HFFc6 (cell line): ENCODE measurements at places on chromosomes 2 and 18. TPM values are rescaled to one million over a fixed set of nuclear protein-coding genes. Genes with fewer than 3 reads are reported as not detected.

Gene PLGLB2
- 2.0 to 2.3 TPM in 2 of 3 replicates, not detected in the other for total RNA-seq

Gene CCBE1
- total RNA-seq: 136 to 207 TPM (median 174 TPM) in 3 replicates

- DNase-seq: no peak
These were observed 30.2 kb downstream of the NYAP2 start for GRCh38 chr2:225429717-225430116.

GRCh38 chr2:231001921-231002320 is 6.0 kb downstream of the SPATA3 start:
- DNase-seq: no peak

- peak; percentile 4 for DNase-seq
These were observed 8.6 kb upstream of the TMEM163 start for GRCh38 chr2:134727385-134727784.

Gene CLEC4F
- not detected in 3 replicates for total RNA-seq

GRCh38 chr2:105375001-105375561 is 23.8 kb downstream of the FHL2 start:
- peak; percentile 52 for DNase-seq

- DNase-seq: no peak
These were observed 2.5 kb downstream of the TMBIM1 start for GRCh38 chr2:218289639-218290315.

Gene RFX8
- total RNA-seq: 1.4 and 5.9 TPM in 2 replicates

Gene LYPD6
- 20.9 to 26.8 TPM (median 26.6 TPM) in 3 replicates for total RNA-seq

Gene TRIM54
- total RNA-seq: not detected in 3 replicates

DNA sequence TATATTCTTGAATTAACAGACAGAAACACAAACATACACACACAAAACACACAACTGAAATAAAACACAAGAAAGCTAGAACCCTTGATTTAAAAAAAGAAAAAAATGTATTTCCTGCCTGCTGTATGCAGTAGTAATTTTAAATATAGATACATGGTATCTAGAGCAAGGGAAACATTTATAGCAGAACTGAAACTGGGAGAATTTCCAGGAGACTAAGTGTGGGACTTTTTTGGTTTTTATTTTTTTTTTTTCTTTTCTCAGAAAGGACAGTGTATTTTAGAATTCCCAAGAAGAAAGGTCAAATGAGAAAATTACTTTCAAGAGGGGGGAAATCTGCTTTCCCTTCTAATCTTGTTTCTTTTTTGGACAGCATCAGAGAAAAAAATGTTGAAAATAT is 558.9 kb upstream of the PKDCC start:
- no peak for DNase-seq

DNA sequence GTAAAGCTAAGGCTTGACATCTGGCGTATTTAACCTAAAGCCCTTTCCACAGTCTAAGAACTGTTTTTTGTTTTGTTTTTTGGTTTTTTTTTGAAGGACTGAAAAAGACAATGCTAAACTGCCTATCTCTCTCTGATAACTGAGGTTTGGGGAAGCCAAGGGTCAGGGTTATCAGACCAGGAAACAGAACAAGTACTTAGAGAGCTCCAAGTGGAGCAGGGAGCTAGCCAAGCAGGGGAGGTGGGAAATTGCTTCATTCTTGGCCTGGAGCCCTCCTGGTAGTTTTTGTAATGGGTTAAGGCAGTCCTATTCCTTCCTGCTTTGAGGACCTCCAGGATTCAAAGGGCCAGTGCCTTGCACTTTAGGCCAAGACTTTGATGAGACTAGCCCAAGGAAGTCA is 154.3 kb upstream of the LTBP1 start:
- no peak for DNase-seq

GRCh38 chr2:228329282-228329681 is 147.8 kb upstream of the SPHKAP start:
- no peak for DNase-seq

GRCh38 chr2:28601616-28602015 is 105.8 kb downstream of the PLB1 start:
- DNase-seq: no peak

- no peak for DNase-seq
These were observed 442.2 kb downstream of the TGIF1 start for GRCh38 chr18:3892152-3892551.

DNA sequence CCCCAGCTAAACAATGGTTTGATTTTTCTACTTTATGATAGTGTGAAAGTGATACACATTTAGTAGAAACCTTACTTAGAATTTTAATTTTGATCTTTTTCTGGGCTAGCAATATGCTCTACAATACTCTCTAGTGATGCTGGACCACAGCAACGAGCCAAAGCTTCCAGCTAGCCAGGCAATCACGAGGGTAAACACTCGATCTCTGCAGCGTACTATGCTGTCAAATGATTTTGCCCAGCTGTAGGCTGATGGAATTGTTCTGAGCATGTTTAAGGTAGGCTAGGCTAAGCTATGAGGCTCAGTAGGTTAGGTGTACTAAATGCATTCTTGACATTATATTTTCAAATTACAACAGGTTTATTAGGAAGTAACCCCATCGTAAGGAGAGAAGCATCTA is 207.5 kb downstream of the LRRTM4 start:
- no peak for DNase-seq

- no peak for DNase-seq
These were observed 548.0 kb upstream of the SALL3 start for GRCh38 chr18:78431606-78432005.

Gene ANTXR1
- total RNA-seq: 111 to 134 TPM (median 124 TPM) in 3 replicates

GRCh38 chr2:150591496-150592285 is 104.2 kb upstream of the RND3 start:
- peak; percentile 65 for DNase-seq

Gene NT5DC4
- not detected in 3 replicates for total RNA-seq

Gene PRKAG3
- total RNA-seq: not detected in 3 replicates
